ENCODE measurements at places on chromosomes 12 and 14.

GRCh38 chr12:114063435-114063834 is 97.3 kb upstream of the RBM19 start:
- no peak for DNase-seq

GRCh38 chr12:47746073-47746472 is 12.6 kb downstream of the RAPGEF3 start:
- DNase-seq: no peak

DNA sequence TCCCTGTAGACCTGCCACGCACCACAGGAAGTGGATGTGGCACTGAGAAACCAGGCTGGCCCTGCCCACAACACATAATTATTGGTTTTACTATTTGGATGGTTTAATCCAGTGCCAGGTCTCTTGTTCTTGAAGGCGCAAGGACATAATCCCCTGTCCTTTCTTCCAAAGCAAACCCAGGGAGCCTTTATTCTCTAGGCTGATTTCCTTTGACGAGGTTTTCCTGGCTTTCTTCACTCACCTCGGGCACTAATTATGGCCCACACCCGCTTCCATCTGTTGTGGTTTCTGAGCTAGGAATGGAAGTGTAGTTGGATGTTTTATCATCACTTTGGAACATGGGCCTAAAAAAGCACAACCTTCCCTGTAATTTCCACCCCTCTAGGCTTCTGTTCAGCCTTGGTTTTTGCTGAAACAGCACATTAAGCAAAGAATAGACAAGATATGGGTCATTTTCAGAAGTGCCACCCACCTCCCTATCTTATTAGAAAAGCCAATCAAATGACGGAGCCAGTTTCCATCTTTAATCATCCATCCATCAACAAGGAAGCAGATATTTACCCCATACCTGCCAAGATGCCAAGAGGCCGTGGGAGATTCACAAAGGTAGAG is 73.9 kb downstream of the PPP1R36 start:
- no peak for DNase-seq

GRCh38 chr12:45354399-45354798 is 138.5 kb downstream of the ANO6 start:
- no peak for DNase-seq

- no peak for DNase-seq
Observed at GRCh38 chr14:23936084-23936829, 17.3 kb upstream of the DHRS4 start.

GRCh38 chr12:123868791-123869190 is 103.8 kb downstream of the CCDC92 start:
- DNase-seq: no peak

- no peak for DNase-seq
Observed at GRCh38 chr12:14613718-14614117, 46.0 kb upstream of the PLBD1 start.

DNA sequence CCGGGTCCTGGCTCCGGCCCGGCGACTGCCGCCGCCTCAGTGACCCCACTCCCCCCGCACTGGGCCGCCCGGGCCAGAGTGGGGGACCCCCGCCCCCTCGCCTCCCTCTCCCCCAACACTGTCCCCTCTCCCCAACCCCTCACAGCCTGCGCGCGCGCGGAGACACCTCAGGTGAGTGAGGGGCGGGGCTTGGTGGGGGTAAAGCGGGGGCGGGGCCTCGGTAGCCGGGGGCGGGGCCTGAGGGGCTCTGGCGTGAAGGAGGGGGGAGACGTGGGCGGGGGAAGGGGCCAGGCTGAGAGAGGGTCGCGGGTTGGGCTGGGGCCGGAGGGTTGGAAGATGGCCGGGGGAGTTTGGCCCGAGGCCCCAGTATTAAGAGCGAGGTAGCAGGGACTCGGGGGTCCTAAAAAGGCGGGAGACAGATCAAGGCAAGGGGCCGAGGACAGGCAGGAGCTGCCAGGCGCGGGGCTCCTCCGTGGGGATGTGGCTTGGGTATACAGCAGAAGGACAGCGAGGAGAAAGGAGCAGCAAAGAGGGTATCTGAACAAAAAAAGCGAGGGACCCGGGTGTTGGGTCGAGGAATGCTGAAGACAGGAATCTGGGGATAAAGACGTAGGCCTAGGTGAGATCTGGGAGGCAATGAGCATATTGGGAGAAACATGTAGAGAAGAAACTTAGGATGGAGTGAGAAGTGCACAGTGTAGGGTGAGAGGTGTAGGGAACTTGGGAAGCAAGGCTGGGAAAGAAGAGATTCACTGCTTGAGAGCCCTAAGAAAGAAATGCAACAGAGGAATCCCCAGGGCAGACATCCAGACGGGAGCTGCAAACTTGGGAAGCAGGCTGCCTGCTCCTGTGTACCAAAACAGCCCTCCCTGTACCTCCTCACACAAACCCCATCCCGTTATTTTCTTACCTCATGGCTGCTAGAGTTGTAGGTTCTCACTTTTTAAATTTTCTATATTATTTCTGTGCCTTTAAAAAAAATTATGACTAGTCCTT is 10.8 kb downstream of the SUOX start:
- DNase-seq: peak; percentile 61

DNA sequence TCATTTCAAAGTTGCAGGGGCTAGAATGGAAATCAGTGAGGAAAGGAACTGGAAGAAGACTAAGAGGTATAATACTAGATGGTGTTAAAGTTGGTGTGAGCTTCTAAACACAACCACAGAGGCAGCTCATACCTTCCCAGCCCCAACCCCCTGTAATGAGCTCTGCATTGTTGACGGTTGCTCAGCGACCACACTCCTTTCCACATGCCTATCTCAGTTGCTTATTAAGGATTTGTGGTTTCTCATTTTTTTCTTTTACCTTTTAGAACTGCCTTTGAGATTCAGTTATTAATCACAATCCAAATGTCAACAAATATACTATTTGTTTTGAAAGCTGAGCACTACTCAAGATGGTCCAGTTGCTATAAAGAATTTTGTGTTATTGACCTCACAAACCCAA is 62.1 kb upstream of the KIF21A start:
- no peak for DNase-seq

DNA sequence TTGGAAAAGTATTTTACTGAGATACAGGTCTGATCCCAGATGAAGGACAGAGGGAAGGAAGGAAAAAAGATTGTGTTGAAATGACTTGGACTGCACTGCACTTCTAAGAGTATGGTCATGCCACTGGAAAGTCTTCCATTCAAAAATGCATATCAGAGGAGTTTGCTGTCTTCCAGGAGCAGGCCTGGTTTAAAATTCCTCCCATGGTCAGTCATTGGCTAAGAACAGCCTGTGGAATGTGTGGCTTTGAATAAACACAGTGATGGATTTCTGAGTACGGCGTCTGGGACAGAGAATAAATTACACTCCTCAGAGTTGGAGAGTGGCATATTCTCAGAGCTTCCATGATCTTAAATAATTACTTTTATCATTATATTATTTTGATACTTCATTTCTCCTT is 245.8 kb upstream of the PDZRN4 start:
- DNase-seq: no peak

GRCh38 chr12:93808169-93808899 is 131.2 kb downstream of the CRADD start:
- no peak for DNase-seq

DNA sequence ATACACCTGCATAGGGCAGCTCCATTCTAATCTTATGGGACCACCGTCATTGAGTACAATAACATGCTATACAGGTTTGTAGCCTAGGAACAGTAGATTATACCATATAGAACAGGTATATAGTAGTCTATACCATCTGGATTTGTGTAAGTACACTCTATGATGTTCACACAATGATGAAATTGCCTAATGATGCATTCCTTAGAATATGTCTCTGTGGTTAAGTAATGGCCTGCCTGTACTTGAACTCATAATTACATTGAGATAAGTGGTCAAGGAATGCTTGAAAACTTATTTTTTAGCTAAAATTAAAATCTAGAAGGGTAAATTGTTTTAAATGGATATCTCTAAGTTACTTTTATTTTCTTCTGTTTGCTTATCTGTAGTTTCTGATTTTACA is 152.7 kb downstream of the SRGAP1 start:
- DNase-seq: no peak

GRCh38 chr12:90741611-90742010 is 213.4 kb downstream of the CCER1 start:
- no peak for DNase-seq

DNA sequence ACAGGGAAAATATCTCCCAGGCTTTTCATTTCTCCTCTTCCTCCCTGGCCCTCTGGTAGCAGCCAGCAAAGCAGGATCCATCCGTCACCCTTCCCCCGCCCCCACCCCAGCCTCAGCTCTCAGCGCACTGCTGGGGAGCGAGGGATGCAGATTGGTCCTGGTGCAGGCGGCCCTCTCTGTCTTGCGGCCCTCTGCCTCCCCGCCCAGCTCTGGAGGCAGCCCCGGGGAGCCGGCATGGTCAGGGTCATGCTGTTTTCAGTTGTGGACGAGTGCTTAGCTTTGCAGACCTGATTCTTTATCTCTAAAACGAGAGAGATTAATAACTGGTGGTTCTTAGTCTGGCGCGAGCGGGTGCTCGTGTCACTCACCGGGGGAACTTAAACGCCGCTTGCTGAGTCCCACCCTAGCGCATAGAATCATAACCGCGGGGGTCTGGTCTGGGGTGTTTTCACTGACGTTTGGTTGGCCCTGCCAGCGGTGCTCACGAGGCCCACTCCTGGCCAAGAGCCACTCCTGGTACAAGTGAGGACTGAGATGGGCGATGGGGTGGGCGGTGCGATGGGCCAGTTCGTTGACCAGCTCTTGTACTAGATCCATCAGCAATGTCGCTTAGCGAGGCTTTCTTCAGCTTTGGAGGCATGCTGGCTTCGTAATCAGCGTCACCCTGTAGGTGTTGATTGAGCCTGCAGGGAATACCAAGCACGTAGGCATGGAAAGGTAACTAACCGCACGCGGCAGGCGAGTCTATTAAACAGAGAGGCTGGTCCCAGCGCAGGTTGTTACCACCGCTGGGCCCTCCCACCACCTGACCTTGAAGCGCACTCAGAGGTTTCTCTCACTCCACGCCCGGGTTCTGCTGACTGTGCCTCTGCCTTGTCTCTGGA is 95.2 kb downstream of the TSPAN9 start:
- peak; percentile 56 for DNase-seq

DNA sequence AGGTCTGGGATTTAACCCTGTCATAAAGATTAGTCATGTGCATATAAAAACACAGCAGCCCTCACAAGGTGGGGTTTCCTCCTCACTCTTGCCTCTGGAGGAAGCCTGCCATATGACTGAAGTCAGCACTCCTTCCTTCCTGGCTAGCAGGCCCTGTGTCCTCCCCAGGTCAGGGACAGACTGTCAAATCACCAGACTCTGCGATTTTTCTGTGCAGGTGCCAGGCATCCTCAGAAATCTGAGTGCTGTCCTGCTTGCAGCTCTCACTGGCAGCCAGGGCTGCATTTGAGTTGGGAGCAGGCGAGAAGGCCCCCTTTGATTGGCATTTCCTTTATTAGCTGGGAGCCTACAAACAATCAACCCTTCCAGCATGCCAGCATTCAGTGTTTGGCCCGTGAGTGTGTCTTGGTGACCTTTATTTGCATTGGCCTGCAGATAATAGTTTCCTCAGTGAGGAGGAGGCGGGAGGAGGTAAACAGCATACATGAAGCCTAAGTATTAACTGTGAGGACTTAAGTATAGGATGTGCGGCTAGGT is 183.8 kb upstream of the ARHGAP5 start:
- DNase-seq: no peak

- no peak for DNase-seq
Observed at GRCh38 chr12:89072294-89073026, 279.8 kb downstream of the DUSP6 start.

- DNase-seq: peak; percentile 10
Observed at GRCh38 chr12:41344776-41345470, 156.8 kb downstream of the PDZRN4 start.

- DNase-seq: no peak
Observed at GRCh38 chr14:101007004-101007614, 103.6 kb upstream of the RTL1 start.

GRCh38 chr12:89353188-89353822 is 1.0 kb upstream of the DUSP6 start:
- DNase-seq: peak; percentile 52

DNA sequence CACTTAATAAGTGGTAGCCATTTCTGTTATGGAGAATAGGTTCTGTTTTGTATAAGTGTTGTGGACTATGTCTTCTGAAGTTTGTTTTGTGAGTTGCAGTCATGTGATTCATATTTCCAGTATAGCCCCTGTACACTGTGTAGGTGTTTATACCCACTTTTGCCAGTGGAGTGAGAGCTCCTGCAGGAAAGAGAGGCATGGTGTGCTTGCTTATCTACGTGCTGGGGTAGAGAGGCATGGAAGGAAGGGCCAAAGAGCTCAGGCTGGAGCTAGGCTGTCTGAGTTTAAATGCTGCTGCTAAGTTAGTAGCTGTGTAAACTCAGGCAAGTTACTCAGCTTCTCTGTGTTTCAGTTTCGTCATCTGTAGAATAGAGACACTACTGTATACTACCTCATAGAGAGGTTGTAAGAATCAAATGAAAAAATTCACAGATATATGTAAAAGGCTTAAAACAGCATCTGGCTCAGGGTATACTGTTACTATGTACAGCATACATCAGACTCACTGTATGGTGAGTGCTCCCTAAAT is 88.2 kb upstream of the SLC38A2 start:
- DNase-seq: no peak

DNA sequence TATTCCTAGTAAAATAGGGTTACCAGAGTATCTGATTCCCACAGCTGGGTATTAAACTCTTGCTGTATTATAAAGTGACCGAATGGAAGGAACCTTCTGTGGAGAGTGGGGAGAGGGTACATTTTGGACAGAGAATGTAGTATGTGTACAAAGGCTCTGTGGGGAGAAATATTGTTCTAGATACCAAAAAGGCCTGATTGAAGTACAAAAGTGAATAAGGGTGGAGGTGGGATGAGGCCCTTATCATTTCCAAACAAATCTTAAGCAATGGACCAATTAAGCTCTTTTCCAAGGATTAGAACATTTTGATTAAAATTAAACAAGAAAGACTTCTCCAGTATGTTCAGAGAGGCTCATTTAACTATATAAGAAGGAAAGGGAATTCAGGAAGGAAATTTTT is 20.4 kb downstream of the EID3 start:
- no peak for DNase-seq

GRCh38 chr14:57687416-57687815 is 178.5 kb downstream of the SLC35F4 start:
- no peak for DNase-seq

DNA sequence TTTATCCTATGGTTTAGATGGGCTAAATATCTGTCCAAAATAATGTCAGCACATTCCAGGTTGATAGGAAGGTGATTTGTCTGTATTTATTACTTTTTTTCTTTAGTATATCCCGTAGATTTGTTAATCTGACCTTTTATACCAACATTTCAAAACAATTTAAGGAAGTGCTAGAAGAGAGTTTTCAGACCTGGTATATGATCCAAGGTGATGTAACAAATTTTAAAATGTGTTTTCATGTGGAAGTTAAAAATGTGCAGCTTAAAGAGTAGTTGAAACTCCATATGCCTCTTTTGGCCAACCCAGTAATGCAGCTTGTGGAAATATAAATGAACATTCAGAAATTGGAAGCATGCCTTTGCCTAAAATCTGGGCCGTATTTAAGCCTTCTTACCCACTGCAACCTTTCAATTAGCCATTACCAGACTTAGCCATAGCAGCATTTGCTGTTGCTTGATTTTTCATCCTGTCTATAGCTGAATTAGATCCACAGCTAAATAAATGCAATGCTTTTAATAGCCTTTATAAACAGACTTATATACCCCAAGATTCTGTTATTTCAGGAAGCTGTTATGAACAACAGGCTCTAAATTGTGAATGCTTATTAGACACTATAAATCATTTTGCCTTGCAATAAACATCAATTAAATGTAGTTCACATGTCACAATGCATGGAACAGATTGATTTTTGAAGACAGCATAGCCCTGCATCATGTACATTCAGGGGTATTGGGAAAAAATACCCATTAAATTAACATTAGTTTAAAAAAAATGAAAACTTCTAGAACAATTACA is 271.2 kb downstream of the PDZRN4 start:
- no peak for DNase-seq

GRCh38 chr14:100553471-100553870 is 33.7 kb downstream of the BEGAIN start:
- DNase-seq: no peak

Data from SK-N-DZ (cell line).